Activated CD8-positive, alpha-beta T cell treated with anti-CD3 and anti-CD28 coated beads, Interleukin-2, amount 10 ng/mL, durations not matched to agents 7 days and 5 days (primary cell): ENCODE measurements at places on chromosomes 4 and X. TPM values are rescaled to one million over a fixed set of nuclear protein-coding genes. Genes with fewer than 3 reads are reported as not detected.
A peak's percentile ranks its signal among the peaks of the same experiment; 100 is the strongest.

The RASL11B gene
- 0.13 TPM for total RNA-seq

- peak; percentile 26 for DNase-seq
Observed at GRCh38 chrX:66014556-66014955, 25.3 kb downstream of the VSIG4 start.

GRCh38 chr4:173073939-173074500 is 94.6 kb upstream of the GALNT7 start:
- DNase-seq, result no peak

- no peak for DNase-seq
Observed at GRCh38 chr4:174537634-174538033, 15.3 kb upstream of the HPGD start.
